ENCODE measurements at places on chromosomes 6 and 20. TPM values are rescaled to one million over a fixed set of nuclear protein-coding genes. Genes with fewer than 3 reads are reported as not detected.

The ZNF334 gene
- 1.8 TPM for total RNA-seq

The HLA-DRB5 gene
- total RNA-seq, result not detected

The COL12A1 gene
- total RNA-seq, result 110 TPM

The CARMIL1 gene
- total RNA-seq, result 3.4 TPM

The IP6K3 gene
- 6.6 TPM for total RNA-seq

The PSMB9 gene
- 43.2 TPM for total RNA-seq

The SLC26A8 gene
- total RNA-seq, result not detected

The ZHX3 gene
- 23.4 TPM for total RNA-seq

Data from epithelial cell of alveolus of lung (primary cell).